Non-pigmented ciliary epithelial cell (primary cell): ENCODE measurements at places on chromosomes 7 and 10.
A peak's percentile ranks its signal among the peaks of the same experiment; 100 is the strongest.

DNA sequence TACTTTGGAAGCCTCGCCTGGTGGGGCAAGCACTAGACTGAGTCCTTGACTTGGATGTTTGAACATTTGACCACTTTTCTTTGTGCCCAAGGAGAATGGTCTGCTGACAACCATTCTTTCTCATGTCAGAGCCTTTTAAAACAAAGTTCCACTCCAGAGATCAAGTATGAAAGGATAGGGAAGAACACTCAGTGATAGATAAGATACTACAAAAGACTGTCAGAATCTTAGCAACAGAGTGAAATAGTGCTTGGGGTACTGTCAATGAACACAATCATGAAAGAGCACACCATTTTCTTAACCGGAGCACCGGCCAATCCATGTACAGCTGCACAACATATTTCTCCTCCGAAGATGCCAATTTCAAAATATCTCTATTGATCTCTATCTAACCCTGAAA is 82.8 kb upstream of the ADO start:
- no peak for DNase-seq

- DNase-seq: no peak
These were observed 719 bp downstream of the DPY19L1 start for GRCh38 chr7:35036361-35037171.

- no peak for DNase-seq
These were observed 178.2 kb upstream of the KLF6 start for GRCh38 chr10:3963191-3963673.

DNA sequence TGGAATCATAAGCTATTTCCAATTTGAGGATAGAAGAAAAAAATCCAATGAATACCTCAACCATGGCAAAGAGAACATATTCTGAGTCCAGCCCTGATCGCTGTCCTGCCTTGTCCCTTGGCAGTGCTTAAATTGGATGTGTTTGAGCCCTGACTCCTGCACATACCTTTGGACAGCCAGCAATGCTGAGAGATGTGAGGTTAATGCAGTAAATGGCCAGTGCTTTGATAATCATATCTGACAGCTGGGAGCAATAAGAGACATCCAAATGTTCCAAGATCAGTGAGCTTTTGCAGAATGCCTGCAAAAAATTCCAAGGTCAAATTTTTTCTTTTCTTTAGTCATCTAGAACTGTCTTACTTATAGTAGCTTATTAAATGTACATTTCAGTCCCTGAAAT is 80.1 kb upstream of the LRRC17 start:
- no peak for DNase-seq

- no peak for DNase-seq
These were observed 13.6 kb downstream of the CLIP2 start for GRCh38 chr7:74302745-74303221.

DNA sequence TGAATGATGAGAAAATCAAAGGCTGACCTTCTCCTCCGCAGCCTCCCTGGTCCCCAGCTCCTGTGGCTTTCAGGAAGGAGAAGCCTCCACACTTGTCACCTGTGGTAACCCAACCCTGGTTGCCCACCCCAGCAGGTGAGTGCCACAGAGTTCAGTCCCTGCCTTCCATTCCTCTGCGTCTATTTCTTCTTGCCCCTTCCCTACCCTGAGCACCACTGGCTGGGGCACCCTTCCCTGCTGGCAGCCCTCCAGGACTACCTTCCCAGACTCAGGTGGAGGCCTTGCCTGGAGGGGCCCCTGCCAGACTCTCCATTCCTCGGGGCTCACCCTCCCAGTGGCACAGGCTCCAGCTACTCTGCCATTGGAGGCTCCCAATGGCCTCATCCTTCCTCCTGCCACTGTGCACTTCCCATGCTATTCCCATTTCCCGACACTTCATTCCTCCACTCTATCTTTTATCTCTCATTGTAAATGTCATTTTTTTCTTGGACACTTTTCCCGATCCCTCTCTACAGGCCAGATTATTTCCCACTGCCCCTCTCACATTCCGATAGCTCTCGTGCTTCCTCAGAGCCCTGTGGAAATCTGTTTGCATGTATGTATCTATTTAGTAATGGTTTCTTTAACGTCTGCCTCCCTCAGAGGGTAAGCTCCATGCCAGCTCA is 90.6 kb upstream of the PCBD1 start:
- DNase-seq: no peak

DNA sequence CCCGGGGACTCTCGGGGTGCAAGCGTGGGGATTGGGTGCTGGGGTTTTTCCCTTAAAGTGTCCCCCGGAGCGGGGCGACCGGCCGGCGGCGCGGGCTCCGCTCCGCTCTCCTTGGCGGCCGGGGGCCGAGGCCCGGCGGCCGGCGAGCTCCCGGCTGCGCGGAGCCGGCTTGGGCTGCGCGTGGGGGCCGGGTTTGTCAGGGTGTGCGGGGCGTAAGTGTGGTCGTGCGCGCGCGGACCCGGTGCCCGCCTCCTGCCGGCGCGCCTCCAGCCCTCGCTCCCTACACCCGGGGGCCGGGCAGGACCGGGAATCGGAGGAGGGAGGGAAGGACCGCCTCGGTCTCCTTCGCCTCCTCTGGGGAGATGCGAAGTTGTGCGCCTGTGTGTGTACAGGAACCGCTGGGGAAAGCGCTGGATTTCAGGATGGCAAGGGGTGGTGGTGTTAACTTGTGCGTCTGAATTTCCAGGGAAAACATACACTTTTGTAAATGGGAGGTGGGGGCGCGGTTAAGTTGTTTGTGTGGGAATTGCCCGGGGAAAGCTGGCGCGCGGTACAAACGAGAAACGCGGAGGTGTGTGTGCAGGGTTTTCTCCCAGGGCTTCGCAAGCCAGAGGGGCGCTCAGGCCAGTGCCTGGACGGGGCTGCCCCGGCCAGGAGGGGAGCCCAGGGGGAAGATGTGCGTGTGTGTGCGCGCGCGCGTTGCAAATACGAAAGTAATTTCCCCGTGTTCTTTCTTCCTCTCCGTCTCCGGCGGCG is 737 bp downstream of the ZMIZ1 start:
- no peak for DNase-seq

DNA sequence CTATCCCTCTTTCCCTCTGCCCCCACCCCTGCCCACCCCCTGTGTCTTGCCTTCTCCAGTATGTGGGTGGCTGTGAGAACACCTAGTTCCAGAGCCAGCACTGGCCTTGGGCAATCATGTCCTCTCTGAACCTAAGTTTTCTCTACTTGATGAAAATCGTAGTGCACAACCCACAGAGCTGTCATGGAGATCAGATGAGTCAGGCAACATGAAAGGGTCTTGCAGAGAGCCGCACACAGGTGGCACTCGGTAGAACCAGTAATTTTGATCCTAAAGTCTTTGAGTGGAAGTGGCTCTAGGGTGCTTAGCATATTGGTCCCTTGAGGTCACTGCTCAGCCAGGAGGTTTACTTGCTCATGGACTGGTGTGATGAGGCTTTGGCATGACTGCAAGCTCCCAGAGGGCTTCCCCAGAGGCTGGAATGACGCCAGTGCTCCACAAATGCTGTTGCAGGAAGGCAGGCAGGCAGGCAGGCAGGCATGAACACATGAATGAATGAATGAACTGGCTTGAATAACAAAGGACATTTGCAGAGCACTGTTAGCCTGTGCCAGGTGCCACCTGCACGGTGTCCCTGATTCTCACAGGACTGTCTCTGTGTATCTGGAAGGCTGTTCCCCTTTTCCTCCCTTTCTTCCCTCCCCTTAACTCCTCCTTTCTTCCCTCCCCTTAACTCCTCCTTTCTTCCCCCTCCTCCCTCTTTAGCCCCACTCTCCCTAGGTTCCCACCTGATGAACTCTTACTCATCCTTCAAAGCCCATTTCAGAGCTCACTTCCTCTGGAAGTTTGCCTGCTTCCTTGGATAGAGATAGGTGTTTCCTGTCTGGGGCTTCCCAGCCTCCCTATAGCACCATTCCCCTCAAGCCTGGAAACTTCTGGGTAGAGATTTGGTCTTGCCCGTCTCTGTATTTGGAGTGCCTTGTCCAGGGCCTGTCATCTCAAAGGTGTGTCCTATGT is 27.2 kb upstream of the CTBP2 start:
- no peak for DNase-seq

DNA sequence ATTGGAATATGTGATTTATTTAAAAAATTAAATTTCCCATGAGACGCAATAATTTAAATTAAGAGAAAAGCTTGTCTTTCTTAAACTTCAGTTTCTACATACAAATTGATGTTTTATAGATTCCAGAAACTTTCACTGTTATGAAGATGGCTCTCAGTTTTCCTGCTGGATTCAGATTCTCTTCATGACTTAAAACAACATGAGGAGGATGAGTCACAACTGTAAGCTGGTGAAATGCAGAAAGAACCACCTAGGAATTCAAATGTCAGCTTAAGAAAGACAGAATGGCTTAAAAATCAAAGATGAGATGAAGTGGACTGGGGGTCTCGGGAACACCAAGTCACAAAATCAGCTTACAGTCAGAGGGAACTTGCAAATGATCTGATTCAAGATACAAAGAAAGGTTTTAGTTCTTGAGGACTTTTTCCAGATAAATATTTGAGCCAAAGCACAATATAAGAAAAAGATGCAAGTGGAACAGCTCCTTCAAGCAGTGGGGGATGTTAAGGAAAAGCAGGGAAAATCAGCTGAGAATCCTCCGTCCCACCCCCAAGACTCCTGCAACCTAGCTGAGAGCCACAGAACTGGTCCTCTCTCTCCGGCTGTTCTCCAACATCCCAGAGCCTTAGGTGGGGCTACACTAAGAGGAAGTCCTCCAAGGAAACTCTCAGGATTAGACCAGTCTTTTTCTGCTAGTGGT is 279.8 kb downstream of the KCNMA1 start:
- DNase-seq: peak; percentile 37

DNA sequence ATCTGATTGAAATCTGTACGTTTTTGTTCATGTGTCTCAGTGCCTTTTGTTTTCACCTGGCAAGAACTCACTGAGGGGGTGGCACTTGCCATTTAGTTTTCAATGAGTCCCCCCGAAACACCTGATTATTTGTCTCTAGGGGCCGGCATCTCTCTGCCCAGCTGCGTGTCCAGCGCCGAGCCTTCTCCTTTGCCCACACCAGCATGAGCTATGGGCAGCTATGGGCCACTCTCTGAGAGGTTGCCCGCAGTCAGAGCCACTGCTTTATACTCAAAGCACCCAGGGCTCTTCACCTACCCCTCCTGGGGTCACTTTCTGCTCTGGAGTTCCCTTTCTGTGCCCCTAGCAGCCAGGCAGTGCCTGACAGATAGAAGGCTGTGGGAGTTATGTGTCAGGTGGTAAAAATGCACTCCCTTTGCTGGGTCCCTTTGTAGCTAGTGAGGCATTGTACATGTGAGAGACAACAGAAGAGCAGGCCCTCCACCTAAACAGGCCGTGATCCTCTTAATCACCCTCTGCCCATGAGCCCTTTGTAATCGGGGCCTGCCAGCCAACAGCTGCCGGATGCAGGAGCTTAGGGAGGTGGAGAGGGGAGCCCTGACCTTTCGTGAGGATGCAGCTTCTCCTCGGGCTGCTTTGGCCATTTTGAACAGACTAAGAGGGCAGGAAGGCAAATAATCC is 133.1 kb upstream of the NPS start:
- DNase-seq: no peak

GRCh38 chr10:186911-187310 is 51.7 kb downstream of the ZMYND11 start:
- DNase-seq: no peak

GRCh38 chr10:124918906-124919305 is 23.0 kb upstream of the ZRANB1 start:
- no peak for DNase-seq

DNA sequence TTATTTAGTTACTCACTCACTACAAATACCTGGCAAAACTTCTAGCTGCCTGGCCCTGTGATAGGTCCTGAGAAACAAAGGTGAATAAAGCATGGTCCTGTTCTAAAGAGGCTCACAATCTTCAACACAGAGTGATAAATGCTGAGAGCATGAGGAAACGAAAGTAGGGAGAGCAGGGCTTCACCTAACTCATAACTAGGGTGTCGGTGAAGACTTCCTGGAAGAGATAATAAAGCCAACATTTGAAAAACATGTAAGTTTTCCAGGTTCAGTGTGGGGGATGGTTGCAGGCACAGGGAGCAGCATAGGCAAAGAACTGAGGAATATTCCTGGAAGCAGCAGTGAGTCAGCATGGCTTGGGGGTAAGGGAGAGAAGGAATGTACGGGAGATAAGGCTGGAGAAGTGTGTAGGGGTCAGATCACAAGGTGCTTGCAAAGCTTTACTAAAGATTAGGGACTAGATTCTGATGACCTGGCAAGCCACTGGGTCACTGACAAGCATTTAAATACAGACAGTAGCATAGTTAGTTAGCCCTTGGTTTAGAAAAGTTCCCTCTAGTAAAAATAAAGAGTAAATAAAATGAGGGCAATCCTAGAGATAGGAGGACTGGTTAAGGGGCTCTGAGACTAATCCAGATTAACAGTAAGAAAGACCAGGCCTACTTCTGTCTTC is 5.1 kb downstream of the KEL start:
- no peak for DNase-seq

DNA sequence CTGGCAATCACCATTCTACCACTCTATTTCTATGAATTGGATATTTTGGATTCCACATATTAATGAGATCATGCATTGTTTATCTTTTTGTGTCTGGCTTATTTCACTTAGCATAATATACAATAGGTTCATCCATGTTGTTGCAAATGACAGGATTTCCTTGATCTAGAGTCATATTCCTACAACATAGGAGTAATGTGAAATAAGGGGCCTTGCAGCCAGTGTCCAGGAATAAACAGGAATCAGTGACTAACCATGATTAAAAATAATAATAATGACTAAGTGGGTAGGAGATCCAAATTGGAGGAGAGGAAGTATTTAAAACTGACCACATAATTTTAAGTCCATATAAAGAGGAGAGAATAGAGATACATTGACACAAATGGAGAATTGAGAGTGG is 49.9 kb downstream of the SCIN start:
- no peak for DNase-seq

- no peak for DNase-seq
These were observed 230.5 kb upstream of the AUTS2 start for GRCh38 chr7:69367780-69368179.

- no peak for DNase-seq
These were observed 1232.8 kb downstream of the XPNPEP1 start for GRCh38 chr10:108690530-108690929.

DNA sequence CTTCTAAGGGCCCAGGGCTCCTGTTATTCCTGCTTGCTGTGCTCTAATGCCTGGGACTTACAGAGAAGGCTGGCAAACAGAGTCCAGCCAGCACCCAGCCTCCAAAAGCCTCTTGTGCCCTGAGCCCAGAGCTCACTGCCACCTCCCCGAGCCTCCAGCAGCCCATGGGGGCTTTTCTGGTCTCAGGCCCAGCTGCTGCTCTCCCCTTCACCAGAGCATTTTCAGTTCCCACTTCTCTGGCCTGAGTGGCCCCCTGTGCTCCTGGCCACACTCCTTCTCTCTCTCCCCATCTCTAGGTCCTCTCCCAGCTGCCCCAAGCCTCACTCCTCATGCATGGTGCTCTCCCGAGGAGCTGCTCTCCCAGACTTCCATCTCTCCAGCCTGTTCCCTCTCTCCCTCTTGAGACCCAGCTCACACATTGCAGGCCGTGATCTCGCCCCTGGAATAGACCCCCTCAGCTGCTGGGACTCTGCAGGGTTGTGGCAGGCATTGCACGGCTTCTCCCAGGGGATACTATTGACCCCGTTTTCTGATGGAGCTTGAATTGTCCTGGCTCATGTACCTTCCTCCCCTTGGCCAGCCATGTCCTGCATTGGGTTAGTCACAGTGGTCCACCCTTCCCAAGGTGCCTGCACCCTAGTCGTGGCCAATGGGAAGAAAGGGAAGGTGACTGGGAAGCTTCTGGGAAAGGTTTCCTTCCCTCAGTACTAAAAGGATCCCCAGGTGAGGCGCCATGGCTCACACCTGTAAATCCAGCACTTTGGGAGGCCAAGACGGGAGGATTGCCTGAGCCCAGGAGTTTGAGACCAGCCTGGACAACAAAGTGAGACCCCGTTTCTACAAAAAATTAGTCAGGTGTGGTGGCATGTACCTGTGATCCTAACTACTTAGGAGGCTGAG is 9.0 kb upstream of the RASSF4 start:
- DNase-seq: no peak

GRCh38 chr7:91517201-91517785 is 253.1 kb downstream of the FZD1 start:
- no peak for DNase-seq
